Hepatocyte (in vitro differentiated cells): ENCODE measurements at places on chromosomes 2 and 18. TPM values are rescaled to one million over a fixed set of nuclear protein-coding genes. Genes with fewer than 3 reads are reported as not detected.
A peak's percentile ranks its signal among the peaks of the same experiment; 100 is the strongest.

The IL1RL2 gene
- 1.3 TPM in 1 of 2 replicates, not detected in the other for polyA plus RNA-seq

DNA sequence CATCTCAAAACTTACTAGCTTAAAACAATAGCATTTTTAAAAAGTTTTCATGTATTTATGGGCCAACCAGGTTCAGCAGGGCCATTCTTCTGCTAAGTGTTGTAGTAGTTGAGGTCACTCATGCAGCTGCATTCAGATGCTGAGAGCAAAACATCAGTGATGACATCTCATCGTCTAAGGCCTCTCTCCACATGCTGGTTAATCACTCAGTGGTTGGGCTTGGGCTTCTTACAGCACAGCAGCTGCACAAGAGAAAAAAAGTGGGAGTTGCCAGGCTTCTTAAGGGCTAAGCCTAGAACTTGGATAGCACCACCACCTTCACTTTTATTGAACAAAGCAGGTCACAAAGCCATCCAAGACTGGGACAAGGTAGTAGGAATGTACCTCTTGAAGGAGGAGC lies 190.3 kb downstream of the IRS1 start:
- DNase-seq = peak; percentile 18

DNA sequence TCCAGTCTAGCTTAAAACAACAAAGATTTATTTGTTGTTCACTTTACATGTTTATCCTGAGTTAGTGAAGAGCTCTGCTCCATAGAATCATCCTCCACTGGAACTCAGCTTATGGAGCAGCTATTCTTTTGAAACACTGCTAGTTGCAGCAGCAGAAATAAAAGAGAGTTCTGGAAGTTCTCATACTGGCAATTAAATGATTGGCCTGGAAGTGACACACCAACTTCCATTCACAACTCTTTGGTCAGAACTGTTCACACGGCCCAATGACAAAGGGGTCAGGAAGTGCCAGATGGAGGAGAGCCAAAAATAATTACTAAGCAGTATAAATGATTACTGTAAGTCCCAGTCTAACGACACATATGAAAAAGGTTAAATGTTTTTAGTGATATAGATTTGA lies 39.1 kb downstream of the FBXO11 start:
- DNase-seq = peak; percentile 10

GRCh38 chr2:23900541-23901322 lies 26.2 kb downstream of the ATAD2B start:
- peak; percentile 23 for DNase-seq

DNA sequence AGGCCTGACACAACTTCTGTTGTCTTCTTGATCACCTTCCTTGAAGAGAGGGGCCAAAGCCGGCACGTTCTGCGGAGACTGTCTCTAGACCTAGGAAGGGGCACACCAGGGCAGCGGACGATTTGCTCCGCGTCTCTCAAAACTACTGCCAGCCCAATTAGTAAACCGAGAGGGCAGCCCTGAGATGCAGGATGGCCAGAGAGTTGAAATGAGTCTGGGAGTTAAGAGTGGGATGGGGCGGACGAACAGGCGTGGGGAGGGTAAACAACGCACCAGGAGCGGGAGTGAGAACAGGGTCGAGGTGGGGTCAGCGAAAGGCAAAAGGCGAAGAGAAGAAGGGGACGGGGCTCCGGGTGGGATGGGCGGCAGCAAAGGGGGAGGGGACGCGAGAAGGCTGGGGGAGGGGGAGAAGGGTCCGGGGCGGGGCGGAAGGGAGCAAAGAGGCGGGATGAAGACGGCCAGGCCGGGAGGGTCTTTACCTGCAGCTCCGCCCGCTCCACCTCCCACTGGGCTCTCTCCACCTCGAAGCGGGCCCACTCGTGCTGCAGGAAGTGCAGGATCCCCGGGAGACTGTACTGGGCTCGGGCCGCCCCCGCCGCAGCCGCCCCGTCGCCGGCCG lies 476 bp downstream of the STRN start:
- peak; percentile 73 for DNase-seq

- DNase-seq = no peak
These were observed 457.8 kb downstream of the EIPR1 start for GRCh38 chr2:2919574-2920365.

The ATP9B gene
- polyA plus RNA-seq = 12.9 and 14.6 TPM in 2 replicates

DNA sequence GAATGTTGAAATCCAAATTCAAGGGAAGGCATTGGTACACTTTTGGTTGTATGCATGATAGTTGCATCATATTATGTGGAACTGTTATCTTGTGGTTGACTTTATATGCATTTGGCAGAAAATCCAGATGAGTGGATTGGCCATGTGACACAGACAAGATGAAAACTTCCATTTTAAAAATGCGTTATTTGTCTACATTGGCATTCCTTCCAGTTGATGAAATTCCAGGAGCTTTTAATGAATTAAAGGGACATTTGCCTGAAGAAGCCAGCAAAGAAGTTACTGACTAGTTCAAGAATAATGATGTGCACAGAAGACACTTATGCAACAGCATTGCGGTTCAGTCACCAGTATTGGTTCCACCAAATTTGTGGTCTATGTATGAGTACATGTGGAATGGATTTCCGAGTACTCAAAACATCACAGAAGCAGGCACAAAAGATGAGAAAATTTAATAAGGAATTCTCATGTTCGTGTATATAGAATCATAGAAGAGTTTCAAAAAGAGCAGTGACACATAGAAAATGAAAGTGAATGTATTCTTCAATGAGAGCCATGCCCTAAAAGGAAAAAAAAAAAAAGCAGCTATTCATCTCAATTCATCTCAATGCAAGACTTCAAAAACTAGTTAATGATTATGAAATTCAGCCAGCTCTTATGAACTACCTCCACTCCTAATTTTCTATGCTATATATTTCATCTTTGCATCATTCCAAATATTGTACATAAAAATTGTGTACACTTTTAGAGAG lies 232.1 kb downstream of the RBM43 start:
- DNase-seq = no peak

DNA sequence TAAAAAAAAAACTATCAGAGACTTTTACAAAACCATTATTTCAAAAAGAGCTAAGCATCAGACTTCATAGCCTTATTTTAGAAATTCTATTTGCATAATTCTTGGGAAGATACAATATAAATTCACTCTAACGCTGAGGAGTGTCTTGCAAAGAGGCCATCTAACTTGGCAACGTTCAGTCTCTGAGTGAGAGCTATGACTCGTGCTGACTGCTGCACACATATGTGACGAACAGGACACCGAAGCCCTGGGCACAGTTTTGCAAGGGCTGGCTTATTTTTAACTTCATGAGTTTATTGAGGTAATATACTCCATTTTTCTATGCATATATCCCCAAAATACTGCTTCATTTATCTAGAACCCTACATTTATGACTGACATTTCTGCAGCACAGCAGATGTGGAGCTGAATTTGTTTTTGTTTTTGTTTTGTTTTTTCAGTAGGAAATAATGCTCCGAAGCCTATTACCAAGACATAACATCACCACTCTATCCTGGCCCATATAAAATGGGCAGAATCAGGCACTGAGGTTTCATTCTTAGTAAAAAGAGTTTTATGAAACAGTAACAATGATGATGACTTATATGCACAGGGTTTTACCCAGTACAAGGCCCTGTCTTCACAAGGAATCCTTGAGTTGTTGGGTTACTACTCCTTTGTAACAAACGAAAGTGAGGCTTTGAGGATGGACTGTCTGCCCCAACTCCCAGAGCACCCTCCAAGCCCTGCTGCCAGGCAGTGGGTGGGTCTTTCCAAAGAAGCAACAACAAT lies 68.3 kb downstream of the CRACDL start:
- DNase-seq = no peak

The COLEC12 gene
- 28.3 and 33.3 TPM in 2 replicates for polyA plus RNA-seq

DNA sequence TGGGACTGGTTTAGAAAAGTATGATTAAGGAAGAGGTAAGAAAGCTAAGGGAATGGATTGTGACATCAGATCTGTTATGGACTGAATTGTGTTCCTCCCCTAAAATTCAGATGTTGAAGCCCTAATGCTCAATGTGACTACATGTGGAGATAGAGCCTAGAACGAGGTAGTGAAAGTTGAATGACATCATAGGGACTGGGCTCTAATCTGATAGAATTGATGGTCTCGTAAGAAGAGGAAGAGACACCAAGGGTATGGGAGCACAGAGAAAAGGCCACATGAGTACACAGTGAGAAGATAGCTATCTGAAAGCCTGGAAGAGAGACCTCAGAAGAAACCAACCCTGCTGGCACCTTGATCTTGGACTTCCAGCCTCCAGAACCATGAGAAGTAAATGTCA lies 178.3 kb downstream of the TRIB2 start:
- no peak for DNase-seq

DNA sequence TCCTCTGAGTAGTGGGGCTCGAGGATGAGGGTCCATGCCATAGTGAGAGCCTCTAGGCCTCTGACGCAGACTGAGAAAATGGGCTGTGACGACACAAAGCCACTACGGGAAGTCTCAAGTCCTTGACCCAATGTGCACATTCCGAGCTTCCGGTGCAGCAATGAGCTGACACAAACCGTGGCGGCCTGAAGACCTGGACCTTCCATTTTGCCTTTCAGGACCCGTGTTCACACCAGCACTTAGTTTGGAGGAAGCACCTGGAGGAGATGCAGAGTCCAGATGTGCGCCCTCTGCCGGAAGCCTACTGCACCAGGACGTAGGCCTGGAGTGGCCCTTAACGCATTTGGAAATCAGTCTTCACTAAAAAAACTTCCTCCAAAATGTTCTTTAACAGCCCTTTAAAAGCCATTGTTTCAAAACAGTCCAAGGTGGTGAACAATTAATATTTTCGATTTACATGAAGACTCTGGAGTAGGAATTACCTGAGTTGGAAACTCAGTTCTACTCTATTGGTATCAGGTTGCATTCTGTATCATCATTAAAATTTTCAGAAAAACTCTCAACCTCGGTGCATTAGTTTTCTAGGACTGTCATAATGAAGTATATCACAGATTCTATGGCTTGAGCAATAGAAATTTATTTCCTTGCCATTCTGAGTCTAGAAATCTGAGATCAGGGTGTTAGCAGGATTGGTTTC lies 33.9 kb downstream of the BMP10 start:
- peak; percentile 75 for DNase-seq

GRCh38 chr18:58645398-58645797 lies 16.5 kb upstream of the ALPK2 start:
- DNase-seq = no peak

DNA sequence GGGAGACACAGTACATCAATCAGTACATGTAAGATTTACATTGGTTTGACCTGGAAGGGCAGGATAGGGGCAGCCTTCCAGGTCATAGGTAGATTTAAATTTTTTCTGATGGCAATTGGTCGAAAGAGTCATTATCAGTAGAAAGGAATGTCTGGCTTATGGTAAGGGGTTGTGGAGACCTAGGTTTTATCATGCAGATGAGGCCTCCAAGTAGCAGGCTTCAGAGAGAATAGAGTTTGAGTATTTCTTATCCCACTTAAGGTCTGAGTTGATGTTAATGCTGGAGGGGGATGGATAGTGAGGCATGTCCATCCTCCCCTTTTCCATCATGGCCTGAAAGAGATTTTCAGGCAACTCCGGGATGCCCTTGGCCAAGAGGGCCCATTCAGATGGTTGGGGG lies 60.7 kb downstream of the SPTBN1 start:
- no peak for DNase-seq

The ADRA2B gene
- 0.66 TPM in 1 of 2 replicates, not detected in the other for polyA plus RNA-seq

The PSMA8 gene
- 0.15 TPM in 1 of 2 replicates, not detected in the other for polyA plus RNA-seq

DNA sequence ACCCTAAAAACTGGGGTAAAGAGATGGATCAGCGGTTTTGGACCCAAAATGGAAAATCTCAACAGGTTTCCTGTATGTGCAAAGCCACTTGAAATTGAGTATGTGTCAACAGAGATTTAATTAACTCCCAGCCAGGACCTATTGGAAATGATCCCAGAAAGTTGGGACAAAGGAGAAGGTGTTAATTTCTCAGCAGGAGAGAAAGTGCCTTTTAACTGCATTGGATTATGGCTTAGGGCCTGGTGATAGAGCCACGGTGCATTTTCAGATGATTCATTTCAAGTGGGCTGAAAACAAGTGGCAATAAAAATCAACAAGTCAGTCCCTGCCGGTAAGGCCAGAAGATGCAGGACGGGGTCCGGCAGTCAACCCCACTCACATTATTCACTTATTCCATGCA lies 80.2 kb upstream of the BCL11A start:
- DNase-seq = no peak
